ENCODE measurements at places on chromosomes 3 and 15.

DNA sequence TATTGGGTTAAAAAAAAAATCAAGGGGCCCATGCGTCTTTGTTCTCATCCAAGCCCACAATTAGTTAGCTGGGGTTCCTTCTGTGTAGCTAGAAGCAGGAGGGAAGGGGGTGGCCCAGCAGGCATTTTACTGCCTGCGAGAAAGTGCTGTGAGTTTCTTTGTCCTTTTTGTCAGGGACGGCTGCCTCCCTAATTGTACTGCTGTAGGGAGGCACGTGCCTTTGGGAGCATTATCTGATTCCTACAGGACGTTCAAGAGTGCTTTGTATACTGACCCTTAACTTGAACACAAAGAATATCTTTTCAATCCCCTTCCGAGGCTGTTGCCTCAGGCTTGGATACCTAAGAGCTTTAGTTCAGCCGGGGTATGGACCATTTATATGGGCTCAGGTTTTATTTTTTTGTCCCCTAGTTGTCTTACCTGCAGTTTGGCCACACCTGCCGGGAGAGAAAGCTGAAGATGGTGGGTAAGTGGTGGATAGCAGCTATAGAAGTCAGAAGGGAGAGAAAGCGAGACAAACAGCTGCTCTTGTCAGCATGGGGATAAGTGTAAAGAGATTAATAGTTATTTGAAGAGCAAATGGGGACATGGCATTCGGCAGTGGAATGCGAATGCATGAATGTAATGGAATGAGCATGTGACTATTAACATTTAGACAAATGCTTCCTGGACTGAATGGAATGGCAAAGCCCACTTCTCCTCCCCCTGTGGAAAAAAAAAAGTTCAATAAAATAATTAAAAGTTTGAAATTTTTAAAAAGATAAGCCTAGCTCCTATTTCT, 175.2 kb downstream of the TP63 start:
- DNase-seq = no peak

DNA sequence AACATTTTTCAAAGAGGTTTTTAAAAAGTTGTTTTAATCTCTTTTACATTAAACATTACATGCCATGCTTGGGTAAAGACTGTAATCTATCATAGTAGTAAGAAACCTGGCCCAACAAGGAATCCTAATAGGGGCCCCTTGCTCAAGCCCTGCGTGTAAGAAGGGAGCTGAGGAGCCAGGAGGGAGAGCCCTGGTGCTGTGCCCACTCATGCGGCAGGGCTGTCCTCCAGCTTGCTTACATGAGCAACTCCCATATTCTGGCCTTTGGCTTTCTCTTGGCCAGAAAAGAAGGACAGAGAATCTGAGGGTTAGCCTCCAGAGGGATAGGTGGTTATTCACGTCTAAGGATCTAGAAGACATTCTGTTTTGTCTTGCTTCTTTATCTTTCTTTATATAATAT, 49.8 kb downstream of the KBTBD12 start:
- no peak for DNase-seq

GRCh38 chr3:64895106-64895990, 207.5 kb upstream of the ADAMTS9 start:
- DNase-seq = no peak

GRCh38 chr3:139537361-139537760, 2.2 kb downstream of the RBP1 start:
- DNase-seq = no peak

GRCh38 chr15:32987067-32987466, 207.4 kb downstream of the FMN1 start:
- no peak for DNase-seq

GRCh38 chr15:73287019-73287418, 81.7 kb downstream of the HCN4 start:
- DNase-seq = peak; percentile 70

- DNase-seq = no peak
These were observed 77.1 kb upstream of the CACNA2D3 start for GRCh38 chr3:54045061-54045815.

DNA sequence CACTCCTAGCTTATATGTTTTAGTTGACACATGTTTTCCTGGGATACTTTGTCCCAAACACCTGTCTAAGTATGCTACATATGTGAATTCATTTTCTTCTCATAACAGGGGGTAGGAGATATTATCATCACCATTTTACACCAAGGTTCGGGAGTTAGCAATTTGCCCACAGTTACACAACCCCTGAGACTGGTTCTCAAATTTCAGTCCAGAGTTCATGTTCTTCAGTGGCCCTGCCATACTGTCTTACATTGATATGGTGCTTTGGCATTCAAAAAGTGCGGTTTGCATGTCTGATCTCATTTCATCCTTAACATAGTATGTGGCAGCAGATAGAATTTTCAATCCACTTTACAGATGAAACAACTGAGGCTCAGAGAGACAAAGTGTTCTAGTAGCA, 38.4 kb downstream of the ROBO2 start:
- no peak for DNase-seq

DNA sequence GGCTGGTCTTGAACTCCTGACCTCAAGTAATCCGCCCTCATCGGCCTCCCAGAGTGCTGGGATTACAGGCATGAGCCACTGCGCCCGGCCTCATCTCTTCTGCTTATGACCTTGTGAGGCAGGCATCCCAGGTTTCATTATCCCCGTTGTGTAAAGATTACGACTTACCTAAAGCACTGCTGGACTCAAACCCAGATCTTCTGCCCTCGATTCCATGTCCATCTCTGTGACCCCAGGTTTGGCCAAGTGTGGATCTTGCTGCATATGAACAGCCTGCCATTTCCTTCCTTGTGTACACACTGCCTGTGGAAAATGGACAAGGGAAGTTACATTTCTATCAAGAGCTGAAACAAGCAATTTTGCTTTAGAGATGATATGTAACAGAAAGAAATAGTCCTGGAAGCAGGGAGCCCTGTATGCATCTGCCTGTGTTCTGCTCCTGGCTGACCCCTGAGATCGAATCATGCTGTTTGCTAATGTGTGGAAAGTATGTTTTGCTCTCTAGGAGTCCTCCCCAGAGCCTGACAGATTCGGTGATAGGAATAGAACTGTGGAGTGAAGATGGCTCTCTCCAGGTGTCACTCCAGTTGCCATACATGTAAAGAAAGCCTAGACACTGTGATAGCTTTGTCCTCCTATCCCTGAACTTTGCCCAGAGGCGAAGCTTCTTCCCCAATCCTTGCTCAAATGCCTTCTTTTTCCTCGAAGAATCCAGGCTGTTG, 11.8 kb upstream of the LIPC start:
- no peak for DNase-seq

- no peak for DNase-seq
These were observed 112.6 kb downstream of the USP13 start for GRCh38 chr3:179765396-179765795.

GRCh38 chr3:184186184-184186901, at the start of gene ABCF3:
Gene ABCF3, plus strand, starts transcription at chr3:184186199. Its CDS starts 9 bp downstream, at chr3:184186208.
- DNase-seq = no peak

- DNase-seq = no peak
These were observed 62.5 kb upstream of the SLCO2A1 start for GRCh38 chr3:134092208-134092701.

GRCh38 chr3:37458162-37459120, 284.1 kb upstream of the LRRFIP2 start:
- no peak for DNase-seq

DNA sequence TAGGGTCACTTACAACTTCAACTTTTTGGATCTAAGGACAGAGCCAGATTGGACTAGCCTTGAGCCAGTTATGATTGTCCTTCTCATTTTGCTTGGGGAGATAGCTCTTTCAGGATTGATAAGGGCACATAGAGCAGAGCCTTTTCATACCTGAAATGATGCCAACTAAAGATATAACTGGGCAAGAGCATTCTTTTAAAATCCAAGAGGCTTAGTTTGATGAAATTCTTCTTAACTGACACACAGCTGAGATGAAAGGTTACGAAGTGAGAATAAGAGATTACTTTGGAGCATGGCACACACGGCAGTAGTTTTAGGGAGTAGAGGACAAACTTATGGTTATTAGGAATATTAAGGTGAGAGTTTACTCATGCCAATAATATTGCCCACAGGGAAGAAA, 12.7 kb downstream of the CD200 start:
- DNase-seq = no peak

DNA sequence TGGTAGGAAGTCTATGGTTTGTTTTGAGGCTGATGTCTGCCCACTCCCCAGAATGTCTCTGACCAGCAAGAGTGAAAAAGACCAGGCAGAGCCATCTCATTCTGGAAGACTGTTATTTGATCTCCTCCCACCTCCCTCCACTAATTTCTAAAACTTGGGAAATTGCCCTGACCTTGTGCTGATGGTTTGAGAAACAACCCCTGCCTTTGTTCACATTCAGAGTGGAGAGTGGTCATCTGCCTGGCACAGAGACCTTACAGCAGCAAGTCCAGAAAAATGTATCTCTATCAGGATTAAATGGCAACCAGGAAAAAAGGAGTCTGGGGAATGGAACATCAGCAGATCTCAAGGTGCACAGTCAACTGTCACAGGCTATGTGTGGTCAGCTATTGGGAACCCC, 25.7 kb downstream of the SPATA12 start:
- DNase-seq = no peak

DNA sequence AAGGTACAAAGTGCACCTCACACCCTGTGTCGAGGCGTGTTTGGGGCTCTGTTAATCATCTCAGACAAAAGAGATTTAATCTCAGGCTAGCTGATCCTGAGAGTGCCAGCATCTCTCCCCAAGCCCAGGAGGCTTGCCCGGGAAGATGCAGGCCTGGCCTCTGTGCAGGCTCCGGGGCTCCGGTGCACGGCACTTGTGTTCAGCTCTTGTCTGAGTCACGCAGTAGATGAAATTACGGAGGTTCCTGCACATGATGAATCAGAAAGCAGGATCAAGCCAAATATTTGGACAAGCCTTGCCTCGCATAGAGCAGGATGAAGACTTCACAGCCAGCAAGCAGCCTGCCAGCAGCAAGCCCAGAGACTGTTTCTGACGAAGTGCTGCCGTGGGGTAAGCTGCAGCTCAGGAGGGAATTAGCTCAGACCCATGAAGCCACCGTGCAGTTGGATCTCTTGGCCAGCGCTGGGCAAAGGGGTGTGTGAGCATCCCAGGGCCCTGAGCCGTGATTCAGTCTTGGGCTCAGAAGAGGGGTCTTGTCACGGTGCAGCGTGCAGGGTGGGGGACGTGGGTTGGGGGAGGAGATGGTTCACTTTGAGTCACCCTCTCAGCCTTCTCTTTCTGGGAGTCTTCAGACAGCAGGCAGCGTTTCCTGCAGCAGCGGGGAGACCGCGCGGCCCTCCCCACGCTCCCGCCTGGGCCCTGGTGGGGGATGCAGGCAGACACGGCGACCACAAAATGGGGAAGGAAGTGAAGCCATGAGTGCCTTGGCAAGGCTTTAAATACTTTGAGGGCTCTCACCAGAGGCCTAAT, 89.2 kb upstream of the MEF2A start:
- peak; percentile 17 for DNase-seq

GRCh38 chr3:189588070-189588469, 43.1 kb upstream of the TP63 start:
- DNase-seq = no peak

DNA sequence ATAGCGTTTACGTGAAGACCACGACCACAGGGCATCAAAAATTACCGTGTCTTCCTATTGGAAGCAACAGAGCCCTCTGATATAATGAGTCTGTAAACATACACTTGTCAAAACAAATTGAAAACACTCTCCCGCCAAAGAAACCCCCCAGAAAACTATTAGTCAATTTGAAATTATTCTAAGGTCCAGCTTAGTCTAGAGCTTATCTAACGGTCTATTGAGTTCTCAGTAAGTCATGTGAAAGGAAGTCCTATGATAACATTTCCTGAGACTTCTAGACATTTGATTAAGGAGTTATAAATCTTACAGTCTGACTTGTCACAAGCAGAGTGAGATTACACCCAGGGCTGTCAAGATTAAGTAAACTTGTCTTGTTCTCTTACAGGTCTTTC, 356.3 kb downstream of the FOXP1 start:
- DNase-seq = no peak

- no peak for DNase-seq
These were observed 268.0 kb downstream of the NR2F2 start for GRCh38 chr15:96598514-96598913.

DNA sequence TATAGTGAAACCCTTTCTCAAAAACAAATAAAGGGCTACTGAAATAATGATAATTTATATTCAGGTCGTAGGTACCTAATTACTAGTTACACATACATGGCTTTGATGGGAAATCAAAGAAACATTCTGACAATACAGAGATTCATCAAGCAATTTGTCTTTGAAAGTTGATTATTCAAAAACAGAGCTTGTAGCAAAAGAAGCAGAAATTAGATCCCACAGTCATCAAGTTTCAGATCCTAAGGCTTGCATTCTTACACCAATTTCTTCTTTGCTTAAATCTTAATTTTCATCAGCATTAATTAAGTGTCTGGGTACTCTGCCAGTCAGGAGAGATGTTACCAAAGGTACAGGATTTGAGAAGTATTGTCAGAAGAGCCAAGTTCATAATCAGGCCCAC, 1.5 kb upstream of the HEXA start:
- DNase-seq = no peak

DNA sequence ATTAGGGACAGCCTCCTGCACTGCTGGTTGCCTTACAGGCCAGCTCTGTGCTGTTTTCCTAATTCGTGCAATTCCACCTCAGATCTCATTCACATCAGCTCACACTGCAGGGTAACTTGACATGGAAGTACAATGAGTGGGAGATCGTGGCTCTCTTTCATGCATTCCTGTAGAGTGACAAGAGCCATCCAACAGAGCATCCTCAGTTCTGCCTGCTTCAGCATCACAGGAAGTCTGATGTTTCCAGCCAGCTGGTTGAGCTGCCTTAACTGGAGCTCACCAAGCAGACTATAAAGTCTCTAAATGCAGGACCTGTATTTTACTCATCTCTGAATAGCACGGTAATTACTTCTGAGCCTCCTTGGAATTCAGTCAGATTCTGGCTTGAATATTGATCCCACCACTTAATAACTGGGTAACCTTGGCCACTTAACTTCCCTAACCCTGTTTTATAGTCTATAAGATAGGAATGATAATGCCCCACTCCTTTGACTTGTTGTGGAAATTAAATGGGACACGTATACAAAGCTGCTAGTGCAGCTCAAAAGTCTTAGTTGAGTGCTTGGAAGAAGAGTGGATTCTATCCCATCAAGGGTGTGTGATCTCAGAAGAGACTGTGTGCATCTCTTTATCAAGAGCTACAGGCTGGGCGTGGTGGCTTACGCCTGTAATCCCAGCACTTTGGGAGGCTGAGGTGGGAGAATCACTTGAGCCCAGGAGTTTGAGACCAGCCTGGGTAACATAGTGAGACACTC, 1.4 kb upstream of the DIS3L start:
- DNase-seq = no peak

GRCh38 chr3:128549283-128550112, 56.5 kb upstream of the GATA2 start:
- no peak for DNase-seq

DNA sequence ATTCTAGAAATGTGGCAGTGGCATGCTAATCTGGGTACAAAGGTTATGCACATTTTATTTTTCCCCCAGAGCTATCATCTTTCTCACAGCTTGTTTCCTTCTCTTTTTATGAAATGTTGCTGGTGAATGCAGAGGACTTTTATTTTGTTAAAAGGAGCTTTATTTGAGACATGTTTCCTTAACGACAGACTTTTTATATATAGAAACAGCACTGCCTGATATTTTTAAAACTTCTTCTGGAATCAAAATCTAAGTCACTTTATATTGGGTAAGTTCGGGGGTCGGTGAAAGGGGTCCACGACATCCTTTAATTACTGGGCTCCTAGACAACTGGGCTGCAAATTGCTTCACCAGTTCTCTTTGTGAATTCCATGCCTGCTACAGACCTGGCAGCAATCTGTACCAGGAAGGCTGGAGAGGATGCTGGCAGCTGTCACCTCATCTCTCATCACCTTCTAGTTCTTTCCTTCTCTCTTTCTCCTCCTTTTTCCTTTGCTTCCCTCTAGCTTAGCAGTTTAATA, 464.7 kb downstream of the PDCD6IP start:
- no peak for DNase-seq

Measured in SIG-M5 (cell line).